ENCODE measurements at places on chromosomes 1 and 21. TPM values are rescaled to one million over a fixed set of nuclear protein-coding genes. Genes with fewer than 3 reads are reported as not detected.

Gene PGLYRP3
- total RNA-seq, result not detected

Gene DMRTB1
- not detected for total RNA-seq

Gene LAMC2
- total RNA-seq, result not detected

GRCh38 chr1:194442901-194443575 is 1256.6 kb upstream of the B3GALT2 start:
- no peaks in the 10 kb centered on the region for H3K36me3 ChIP-seq
- DNase-seq, result no peak
- no peak overlapping the region for H3K27ac ChIP-seq
- H3K27me3 ChIP-seq, result peaks cover 5% of the 10 kb centered on the region
- peaks cover 2% of the 10 kb centered on the region for H3K4me1 ChIP-seq
- H3K4me3 ChIP-seq, result no peak overlapping the region

DNA sequence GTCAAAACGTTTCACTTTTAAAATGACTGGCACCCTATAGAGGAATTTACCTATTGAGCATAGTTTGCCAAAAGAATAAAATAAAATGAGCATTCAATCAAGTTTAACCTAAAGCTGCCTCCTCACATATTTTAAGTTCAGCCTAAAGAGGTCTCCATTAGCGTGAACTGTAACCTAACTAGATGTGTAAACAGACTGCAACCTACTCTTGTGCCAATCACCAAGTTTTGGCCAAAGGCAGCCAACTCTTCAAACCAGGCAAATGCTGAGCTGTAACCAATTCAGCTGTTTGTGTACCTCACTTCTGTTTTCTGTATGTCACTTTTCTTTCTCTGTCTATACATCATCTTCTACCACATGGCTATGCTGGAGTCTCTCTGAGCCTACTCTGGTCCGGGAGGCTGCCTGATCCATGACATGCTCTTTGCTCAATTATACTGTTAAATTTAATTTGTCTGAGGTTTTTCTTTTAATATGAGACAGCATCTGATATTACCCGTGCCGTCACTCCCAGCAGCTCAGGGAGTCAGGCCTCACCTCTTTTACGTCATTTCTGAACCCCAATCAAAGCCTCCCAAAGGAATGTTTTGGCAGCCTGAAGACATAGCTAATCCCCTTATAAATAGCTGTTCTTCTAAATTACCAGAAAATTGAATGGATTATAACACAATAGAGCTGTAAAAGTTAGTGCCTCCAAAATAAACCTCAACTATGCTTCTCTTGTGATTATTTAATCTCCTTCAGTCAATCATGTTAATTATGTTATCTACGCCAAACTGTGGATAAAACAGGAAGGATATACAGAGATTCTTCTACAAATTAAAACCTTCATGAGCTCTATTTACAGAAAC is 81.0 kb upstream of the NR5A2 start:
- H3K4me1 ChIP-seq, result peaks cover 5% of the 10 kb centered on the region
- no peaks in the 10 kb centered on the region for H3K36me3 ChIP-seq
- DNase-seq, result no peak
- peaks cover 43% of the 10 kb centered on the region for H3K27me3 ChIP-seq
- no peak overlapping the region for H3K27ac ChIP-seq

DNA sequence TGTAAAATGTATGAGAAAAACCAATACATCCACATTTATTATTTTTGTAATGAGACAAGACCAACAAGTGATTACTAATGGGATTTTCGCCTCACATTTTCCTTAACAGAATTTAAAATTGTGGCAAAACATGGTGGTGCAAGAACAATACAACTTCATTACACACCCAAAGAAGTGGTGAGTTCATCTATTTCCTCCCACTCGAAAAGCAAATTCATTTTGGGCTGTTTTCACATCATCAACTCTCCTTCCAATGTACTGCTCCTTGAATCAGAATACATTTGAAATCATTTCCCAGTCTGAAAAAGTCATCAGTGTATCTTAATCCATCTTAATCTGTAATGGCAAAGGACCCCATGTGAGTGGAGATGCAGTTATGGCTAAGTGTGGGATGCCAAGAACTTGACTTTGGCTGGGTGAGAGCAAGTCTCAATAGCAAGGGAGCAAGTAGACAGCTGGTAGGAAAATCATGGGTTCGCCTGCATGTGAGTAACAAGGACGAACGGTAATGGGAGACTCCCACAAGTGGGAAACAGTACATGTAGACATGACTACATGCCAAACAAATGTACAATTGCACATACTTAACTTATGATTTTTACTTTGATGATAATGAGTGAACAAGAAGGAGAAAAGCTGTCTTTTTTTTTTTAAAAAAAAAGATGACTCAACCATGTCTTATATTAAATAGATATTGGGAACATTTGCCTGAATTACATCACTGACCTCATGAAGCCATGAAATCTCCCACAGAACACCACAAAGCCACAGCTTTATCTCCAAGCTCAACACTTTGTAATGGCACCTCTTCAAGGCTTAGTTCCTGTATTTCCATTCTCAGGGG is 46.0 kb downstream of the RUNX1 start:
- H3K4me1 ChIP-seq, result peaks cover 86% of the 10 kb centered on the region
- DNase-seq, result no peak
- peak overlapping the region; percentile 17 for H3K27ac ChIP-seq
- no peaks in the 10 kb centered on the region for H3K27me3 ChIP-seq

GRCh38 chr1:202848191-202848542 is 37.4 kb downstream of the PCAT6 start:
- peak; percentile 31 for DNase-seq
- H3K4me3 ChIP-seq, result no peak overlapping the region
- no peak overlapping the region for H3K27ac ChIP-seq
- no peaks in the 10 kb centered on the region for H3K27me3 ChIP-seq

- DNase-seq, result no peak
- H3K27me3 ChIP-seq, result no peaks in the 10 kb centered on the region
- peaks cover 26% of the 10 kb centered on the region for H3K4me1 ChIP-seq
- H3K4me3 ChIP-seq, result no peak overlapping the region
- H3K27ac ChIP-seq, result no peak overlapping the region
These were observed 24.0 kb upstream of the ELOA start for GRCh38 chr1:23719162-23719820.

- no peaks in the 10 kb centered on the region for H3K4me1 ChIP-seq
- no peak overlapping the region for H3K27ac ChIP-seq
- no peak for DNase-seq
- no peaks in the 10 kb centered on the region for H3K27me3 ChIP-seq
These were observed 586.4 kb upstream of the ZRANB2 start for GRCh38 chr1:71667216-71667615.

DNA sequence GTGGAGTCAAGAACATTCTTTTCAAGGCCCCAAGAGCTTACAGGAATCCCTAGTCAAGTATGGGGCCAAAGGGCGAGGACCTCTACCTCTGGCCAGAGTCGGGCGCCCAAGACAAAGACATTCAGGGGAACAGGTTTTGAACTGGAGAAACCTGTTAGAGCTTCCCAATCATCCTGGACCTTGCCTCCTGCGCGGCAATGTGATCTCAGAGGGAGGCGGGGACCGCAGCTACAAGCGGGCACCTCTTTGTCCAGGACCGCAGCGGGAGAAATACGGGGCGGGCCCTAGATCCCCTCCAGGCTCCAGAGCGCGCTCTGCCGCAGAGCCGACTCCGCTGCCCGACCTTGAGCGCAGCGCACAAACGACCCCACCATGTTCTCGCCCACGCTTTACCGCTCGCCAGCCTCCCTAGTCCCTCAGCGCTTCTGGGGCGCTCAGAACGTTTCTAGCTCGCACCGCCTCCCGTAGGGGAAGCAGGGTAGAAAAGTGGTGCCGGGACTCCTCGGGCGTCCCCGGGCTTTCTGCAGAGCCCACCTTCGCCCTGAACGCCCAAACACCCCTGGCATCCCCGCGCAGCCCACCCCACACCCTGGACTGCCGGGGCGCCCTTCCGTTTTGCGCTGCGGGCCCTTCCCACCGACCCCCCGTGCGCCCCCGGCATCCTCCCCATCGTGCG is 28.1 kb downstream of the RABIF start:
- H3K36me3 ChIP-seq, result no peaks in the 10 kb centered on the region
- peak overlapping the region; percentile 74 for H3K4me3 ChIP-seq
- peaks cover 3% of the 10 kb centered on the region for H3K4me1 ChIP-seq
- peak; percentile 76 for DNase-seq
- no peak overlapping the region for H3K27ac ChIP-seq

DNA sequence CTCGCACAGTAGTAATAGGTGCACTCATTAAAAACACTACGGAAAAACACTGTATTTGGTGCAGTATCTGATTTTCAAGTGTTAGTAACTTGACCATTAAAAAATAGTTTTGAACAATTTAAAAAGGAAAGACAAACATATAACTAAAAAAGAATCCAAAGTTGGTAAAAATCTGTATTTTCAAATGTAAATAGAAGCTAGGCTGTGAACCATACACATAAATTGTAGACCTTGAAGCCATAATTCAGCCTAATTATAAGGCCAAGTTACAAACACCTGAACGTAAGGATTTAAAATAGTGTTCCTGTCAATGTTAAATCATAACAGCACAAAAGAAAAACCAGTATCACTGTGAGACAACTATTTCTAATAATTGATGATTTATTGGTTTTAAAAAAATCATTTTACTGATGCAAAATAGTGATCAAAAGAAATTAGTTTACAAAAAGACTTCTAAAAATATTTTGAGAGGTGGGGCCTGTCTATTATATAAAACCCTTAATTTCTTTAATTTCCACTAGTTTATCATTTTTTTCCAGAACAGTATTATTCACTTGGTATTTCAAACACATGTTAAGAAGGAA is 4.5 kb downstream of the IRF2BP2 start:
- H3K4me3 ChIP-seq, result peak overlapping the region; percentile 87
- peaks cover 60% of the 10 kb centered on the region for H3K36me3 ChIP-seq
- H3K27ac ChIP-seq, result peak overlapping the region; percentile 98
- no peaks in the 10 kb centered on the region for H3K27me3 ChIP-seq
- DNase-seq, result no peak

DNA sequence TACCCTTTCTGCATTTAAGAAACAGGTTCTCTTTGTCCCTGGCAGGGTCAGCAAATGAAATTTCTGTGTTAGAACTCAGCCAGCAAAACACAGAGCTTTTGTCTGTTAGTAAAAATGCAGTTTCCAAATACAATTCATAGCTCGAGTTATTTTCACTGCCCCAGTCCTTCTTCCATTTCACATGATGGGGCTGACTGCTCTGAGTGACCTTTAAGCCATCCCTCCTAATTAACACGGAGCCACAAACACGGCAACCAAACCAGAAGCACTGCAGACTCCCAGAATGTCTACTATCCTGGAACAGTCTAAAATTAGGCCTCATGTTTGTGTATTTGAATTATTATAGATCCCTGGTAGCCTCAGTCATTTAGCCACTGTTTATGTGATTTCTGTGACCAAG is 99.1 kb upstream of the RGS4 start:
- H3K27ac ChIP-seq, result no peak overlapping the region
- no peaks in the 10 kb centered on the region for H3K4me1 ChIP-seq
- H3K4me3 ChIP-seq, result no peak overlapping the region
- DNase-seq, result no peak

DNA sequence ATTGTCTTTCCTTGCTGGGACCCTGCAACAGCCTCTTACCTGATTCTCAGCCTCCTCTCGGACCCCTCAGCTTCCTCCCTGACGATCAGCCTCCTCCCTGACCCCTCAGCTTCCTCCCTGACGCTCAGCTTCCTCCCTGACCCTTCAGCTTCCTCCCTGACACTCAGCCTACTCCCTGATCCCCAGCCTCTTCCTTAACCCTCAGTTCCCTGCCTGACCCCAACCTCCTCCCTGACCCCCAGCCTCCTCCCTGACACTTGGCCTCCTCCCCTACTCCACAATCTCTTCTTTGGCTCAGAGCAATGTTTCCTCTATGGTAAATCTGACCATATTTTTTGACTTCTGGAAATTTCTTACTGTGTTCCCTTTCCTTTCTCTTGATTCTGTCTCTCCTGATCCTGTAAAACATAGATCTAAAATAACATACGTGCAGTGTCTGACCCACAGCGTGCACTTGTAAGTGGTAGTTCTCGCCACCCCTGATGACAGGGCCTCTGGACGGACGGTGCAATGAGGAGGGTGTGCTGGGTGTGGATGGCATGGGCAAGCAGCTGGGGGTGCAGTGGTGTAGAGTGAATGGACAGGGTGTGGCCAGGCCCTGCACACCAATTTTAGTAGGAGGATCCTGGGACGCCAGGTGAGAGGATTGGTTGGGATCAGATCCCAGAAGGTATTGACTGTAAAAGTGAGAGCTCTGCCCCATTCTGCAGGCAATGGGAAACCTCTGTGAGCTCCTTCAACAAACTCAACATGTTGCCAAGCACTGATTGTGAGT is 264.1 kb downstream of the FOXD2 start:
- DNase-seq, result no peak
- no peak overlapping the region for H3K27ac ChIP-seq
- H3K36me3 ChIP-seq, result no peaks in the 10 kb centered on the region
- H3K4me3 ChIP-seq, result no peak overlapping the region
- H3K4me1 ChIP-seq, result no peaks in the 10 kb centered on the region

GRCh38 chr1:13498553-13498952 is 15.2 kb downstream of the LRRC38 start:
- no peaks in the 10 kb centered on the region for H3K27me3 ChIP-seq
- no peaks in the 10 kb centered on the region for H3K4me1 ChIP-seq
- H3K4me3 ChIP-seq, result no peak overlapping the region
- H3K27ac ChIP-seq, result no peak overlapping the region
- DNase-seq, result no peak
- no peaks in the 10 kb centered on the region for H3K36me3 ChIP-seq

DNA sequence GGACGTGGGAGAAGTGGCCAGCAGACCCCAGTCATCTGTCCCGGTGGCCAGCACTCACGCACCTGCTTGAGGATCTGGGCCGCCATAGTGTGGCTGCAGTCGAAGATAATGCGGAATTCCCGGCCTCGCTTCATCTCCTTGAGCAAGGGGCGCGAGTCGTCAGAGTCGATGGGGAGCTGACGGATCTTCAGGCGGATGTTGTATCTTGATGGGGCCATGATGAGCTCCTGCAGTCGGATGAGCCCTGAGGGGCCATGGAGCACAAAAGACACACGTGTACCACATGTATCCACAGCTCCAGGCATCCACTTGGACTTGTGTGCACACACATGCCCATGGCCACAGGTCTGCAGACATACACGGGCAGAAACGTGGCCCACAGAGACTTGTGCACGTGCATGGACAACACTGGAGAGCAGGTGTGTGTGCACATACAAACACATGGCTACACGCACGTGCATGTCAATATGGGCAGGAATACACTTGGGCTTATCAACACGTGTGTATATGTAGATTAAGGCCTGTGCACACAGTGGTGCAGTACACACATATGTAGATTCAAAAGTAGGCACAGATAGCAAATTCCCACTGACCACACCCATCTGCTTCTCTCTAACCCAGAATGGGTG is 162.1 kb downstream of the GRIK3 start:
- H3K27me3 ChIP-seq, result no peaks in the 10 kb centered on the region
- DNase-seq, result no peak
- no peaks in the 10 kb centered on the region for H3K36me3 ChIP-seq
- H3K27ac ChIP-seq, result no peak overlapping the region
- no peaks in the 10 kb centered on the region for H3K4me1 ChIP-seq
- H3K4me3 ChIP-seq, result no peak overlapping the region
